Cardiac muscle cell (in vitro differentiated cells and primary cell): ENCODE measurements at places on chromosomes 6 and 20. TPM values are rescaled to one million over a fixed set of nuclear protein-coding genes. Genes with fewer than 3 reads are reported as not detected.
A peak's percentile ranks its signal among the peaks of the same experiment; 100 is the strongest.

Gene BHLHE23
- polyA plus RNA-seq = not detected in 2 replicates

Gene TBC1D7
- 84.5 and 108 TPM in 2 replicates for polyA plus RNA-seq

Gene F13A1
- 1.0 and 1.3 TPM in 2 replicates for polyA plus RNA-seq

Gene NHSL1
- polyA plus RNA-seq = 6.0 and 6.6 TPM in 2 replicates

Gene NQO2
- polyA plus RNA-seq = 92.8 and 103 TPM in 2 replicates

Gene TSBP1
- not detected in 2 replicates for polyA plus RNA-seq

- no peaks in the 10 kb centered on the region for H3K36me3 ChIP-seq
- peaks cover 6% of the 10 kb centered on the region for H3K4me1 ChIP-seq
- H3K27ac ChIP-seq = no peak overlapping the region
Measured at GRCh38 chr6:100460650-100461204, 4.0 kb downstream of the SIM1 start.

DNA sequence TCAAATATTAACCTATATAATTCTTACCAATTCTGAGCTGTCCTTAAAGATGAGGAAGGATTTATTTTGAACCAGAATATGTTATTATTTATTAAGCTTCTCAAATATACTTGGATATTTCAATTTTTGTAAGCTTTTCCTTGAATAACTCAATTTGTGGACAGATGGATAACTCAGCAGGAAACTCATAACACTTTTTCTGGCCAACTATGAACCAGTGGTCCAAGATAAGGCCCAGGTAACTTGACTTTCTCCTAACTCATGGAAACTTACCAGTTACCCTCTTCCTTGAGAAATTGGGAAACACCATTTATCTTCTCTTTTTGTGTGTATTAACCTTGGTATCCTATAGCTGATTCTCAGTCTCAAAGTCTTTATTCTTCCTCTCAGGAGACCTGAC lies 427.5 kb upstream of the SYNCRIP start:
- no peak for DNase-seq
- no peak overlapping the region for H3K4me3 ChIP-seq
- H3K27me3 ChIP-seq = no peaks in the 10 kb centered on the region
- H3K4me1 ChIP-seq = no peaks in the 10 kb centered on the region

GRCh38 chr20:7496394-7496991 lies 443.8 kb downstream of the HAO1 start:
- H3K36me3 ChIP-seq = no peaks in the 10 kb centered on the region
- H3K27ac ChIP-seq = no peak overlapping the region
- H3K4me3 ChIP-seq = no peak overlapping the region

- H3K27ac ChIP-seq = no peak overlapping the region
- peak; percentile 74 for DNase-seq
Measured at GRCh38 chr20:63116412-63117106, 99.4 kb downstream of the YTHDF1 start.

DNA sequence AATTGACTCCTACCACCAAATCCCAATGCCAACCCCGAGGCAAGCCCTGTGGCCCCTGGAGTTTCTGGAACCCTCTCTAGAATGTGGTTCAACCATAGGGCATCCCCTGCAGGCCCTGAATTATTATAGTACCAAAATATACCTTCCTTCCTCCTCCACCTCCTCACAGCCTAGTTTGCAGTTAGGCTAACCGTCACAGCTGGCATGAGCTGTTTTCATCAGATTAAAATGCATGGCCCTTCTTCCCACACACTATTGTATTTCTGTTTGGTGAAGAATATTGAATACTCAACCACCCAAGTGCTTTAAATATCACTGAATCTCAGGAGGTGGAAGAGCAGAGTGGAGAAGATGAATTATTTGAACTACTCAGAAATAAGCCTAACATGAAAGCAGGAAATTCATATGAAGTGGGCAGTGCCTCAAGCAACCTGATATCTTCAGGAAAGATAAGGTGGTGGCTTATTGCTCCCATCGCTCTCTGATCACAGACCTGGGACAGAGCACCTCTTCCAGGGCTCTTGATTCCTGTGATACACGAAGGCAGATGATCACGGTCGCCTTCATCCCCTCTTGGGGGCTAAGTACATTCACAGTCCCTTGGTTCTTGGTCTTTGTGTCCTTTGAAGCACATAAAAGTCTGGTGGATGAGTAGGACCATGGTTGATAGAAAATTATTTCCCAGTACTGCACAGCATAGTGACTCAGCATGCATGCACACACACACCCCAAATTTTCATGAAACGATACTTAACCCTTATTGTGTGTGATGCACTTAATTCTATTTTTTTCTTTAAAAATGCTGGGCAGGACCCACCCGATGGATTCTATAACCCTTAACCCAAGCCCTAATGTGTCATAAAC lies 90.9 kb downstream of the PSMG4 start:
- DNase-seq = no peak
- H3K4me3 ChIP-seq = no peak overlapping the region
- peaks cover 50% of the 10 kb centered on the region for H3K4me1 ChIP-seq

- H3K4me1 ChIP-seq = peaks cover 35% of the 10 kb centered on the region
- DNase-seq = no peak
Measured at GRCh38 chr20:37904008-37904642, 1.2 kb downstream of the VSTM2L start.

- no peaks in the 10 kb centered on the region for H3K4me1 ChIP-seq
- DNase-seq = no peak
- H3K4me3 ChIP-seq = no peak overlapping the region
- no peaks in the 10 kb centered on the region for H3K36me3 ChIP-seq
Measured at GRCh38 chr20:59632541-59633113, 28.3 kb downstream of the PHACTR3 start.

DNA sequence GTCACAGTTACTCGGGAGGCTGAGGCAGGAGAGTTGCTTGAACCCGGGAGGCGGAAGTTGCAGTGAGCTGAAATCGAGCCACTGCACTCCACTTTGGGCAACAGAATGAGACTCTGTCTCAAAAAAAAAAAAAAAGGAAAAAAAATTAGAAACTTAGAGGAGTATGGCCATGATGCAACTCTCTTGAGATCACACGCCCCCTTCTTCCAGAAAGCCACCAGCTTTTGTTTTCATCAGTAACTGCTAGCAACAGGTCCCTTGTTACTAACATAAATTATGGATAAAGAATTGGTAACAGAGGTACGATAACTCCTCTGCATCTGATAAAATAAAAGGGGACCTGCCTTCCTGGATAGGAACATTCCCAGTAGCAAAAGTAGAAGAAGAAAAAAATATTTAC lies 308.2 kb downstream of the CD83 start:
- H3K4me3 ChIP-seq = no peak overlapping the region
- no peaks in the 10 kb centered on the region for H3K4me1 ChIP-seq
- H3K36me3 ChIP-seq = no peaks in the 10 kb centered on the region
- no peaks in the 10 kb centered on the region for H3K27me3 ChIP-seq
- H3K27ac ChIP-seq = no peak overlapping the region

GRCh38 chr20:34016736-34017135 lies 23.0 kb downstream of the RALY start:
- H3K36me3 ChIP-seq = no peaks in the 10 kb centered on the region
- H3K4me1 ChIP-seq = peaks cover 15% of the 10 kb centered on the region
- H3K27ac ChIP-seq = no peak overlapping the region

GRCh38 chr20:45406260-45407066 lies 1.6 kb upstream of the DBNDD2 start:
- peak overlapping the region; percentile 88 for H3K27ac ChIP-seq
- H3K4me1 ChIP-seq = peaks cover 9% of the 10 kb centered on the region
- peaks cover 20% of the 10 kb centered on the region for H3K27me3 ChIP-seq
- H3K36me3 ChIP-seq = peaks cover 20% of the 10 kb centered on the region
